ENCODE measurements at places on chromosomes 16 and 17.

GRCh38 chr17:74196541-74197317, 6.7 kb upstream of the RPL38 start:
- DNase-seq, result no peak

DNA sequence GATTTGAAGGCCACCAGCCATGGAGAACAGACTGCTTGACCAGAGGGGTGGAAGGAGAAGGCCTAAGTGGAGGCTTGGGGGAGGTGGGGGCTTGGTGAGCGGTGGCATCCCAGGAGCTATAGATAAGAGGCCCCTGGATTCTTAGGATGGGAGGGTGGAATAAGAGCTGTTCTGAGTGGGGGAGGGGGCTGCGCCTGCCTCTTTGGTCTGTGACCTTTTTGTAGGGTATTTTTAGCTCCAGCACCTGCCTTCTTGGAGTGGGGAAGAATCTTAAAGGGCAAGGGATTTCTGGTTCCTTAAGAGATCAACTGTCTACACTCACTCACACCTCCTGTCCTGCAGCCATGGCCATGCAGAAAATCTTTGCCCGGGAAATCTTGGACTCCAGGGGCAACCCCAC, 567 bp downstream of the ENO3 start:
- DNase-seq, result no peak

DNA sequence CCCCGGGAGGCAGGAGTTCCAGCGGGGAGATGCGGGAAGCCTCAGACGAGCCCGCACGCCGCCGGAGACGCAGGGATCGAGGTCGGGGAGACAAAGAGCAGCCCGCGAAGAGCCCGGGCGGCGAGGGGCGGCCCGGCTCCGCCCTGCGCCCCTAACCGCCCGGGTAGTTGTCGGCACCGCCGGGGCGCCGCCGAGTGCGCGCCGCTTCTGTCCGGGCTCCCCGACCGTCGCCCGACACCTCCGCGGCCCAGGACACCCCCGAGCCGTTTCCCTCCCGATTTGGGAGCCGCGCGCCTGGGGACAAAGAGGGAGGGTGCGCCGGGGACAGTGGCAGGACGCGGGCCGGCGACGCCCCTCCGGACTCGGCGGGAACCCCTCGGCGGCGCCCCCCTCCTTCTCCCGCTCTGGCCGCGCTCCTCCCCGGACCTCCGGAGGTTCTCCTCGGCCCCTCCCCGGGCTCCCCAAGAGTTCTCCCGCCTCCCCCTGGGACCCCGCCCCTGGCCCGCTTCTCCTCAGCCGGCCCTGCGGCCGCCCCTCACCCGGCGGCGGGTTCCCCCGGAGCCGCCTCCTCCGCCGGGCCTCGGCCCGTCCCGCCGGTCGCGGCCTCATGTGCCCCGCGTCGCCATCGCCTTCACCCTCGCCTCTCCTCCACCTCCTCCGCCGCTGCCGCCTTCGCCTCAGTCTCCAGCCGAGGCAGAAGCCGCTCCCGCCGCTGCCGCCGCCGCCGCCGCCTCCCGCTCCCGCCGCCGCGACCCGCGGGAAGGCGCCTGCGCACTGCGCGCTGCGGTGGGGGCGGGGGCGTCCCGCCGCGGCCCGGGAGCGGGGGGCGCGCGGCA, at the start of gene GJC1:
TSS of gene GJC1 (minus strand) at position 765 of the 836 bp plus-strand sequence. CDS start 24,470 bp downstream, outside the sequence.
- peak; percentile 74 for DNase-seq

DNA sequence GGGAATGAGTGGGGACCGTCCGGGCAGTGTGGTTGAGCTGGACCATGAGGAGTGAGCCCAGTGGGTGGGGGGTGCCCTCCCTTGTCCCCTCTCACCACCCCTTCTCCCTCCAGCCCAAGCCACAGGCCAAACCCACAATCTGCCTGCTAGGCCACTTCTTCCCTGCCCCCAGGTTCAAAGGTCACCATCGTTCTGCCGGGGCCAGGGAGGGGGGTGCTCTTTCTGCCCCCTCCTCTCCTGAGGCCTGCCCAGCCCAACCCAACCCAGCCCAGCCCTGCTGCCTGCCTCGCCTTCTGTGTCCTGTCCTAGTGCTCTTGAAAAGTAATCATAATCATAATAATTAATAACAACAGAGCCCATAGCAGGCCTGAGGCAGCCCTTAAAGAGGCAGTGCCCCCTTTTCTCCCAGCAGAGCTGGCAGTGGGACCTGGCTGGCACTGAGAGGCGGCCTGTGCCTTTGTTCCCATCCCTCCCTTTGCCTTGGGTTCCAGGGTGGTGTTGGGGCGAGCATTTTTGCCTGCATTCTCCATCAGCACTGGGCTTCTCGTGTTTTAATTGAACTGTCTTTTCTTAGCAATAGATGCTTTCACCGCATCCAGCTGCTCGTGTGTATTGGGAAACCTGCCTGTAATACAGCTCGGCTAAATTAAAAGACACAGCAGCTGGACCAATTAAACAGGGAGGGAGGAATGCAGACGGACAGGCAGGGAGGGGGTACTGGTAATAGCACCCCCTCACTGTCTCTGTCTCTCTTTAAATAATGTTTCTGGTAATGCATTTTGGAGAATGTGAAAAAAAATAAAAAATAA, 46.8 kb downstream of the SREBF1 start:
- no peak for DNase-seq
